Thoracic aorta (tissue), 2 donors: ENCODE measurements at places on chromosomes 7 and 10.

GRCh38 chr7:80450621-80451308 is 61.1 kb downstream of the GNAT3 start:
- no peaks in the 10 kb centered on the region for H3K27me3 ChIP-seq
- H3K27ac ChIP-seq: no peak overlapping the region
- no peaks in the 10 kb centered on the region for H3K36me3 ChIP-seq
- DNase-seq: no peak

- peak; percentile 19 for DNase-seq
- no peaks in the 10 kb centered on the region for H3K4me1 ChIP-seq
- peak overlapping the region; percentile 69 for H3K4me3 ChIP-seq
- no peak overlapping the region for H3K27ac ChIP-seq
- H3K36me3 ChIP-seq: no peaks in the 10 kb centered on the region
These were observed 37.9 kb upstream of the RASGEF1A start for GRCh38 chr10:43304687-43305333.

DNA sequence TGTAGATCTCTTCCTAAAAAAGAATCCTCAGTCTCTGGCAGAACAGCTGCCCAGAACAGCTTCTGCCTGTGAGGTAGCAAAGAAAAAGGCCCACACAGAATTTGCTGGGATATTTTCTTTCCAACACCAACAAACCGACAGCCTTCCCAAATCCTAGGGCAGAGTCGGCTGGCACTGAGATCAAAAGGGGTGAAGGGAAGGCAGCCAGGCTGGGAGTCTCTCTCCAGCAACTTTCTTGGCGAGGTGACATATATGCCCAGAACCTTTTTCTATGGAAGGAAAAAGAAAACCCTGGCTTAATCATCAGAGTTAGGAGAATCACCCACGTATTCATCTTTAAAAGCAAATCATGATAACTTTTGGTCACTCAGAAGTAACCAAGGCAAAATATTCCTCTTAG is 279.6 kb downstream of the DNAJB6 start:
- H3K4me3 ChIP-seq: no peak overlapping the region
- H3K27me3 ChIP-seq: no peaks in the 10 kb centered on the region
- DNase-seq: no peak
- H3K4me1 ChIP-seq: no peaks in the 10 kb centered on the region
- H3K27ac ChIP-seq: no peak overlapping the region

GRCh38 chr7:157709531-157710251 is 372.9 kb downstream of the DNAJB6 start:
- no peaks in the 10 kb centered on the region for H3K27me3 ChIP-seq
- H3K4me1 ChIP-seq: no peaks in the 10 kb centered on the region
- H3K36me3 ChIP-seq: no peaks in the 10 kb centered on the region
- H3K27ac ChIP-seq: no peak overlapping the region
- DNase-seq: no peak

- H3K4me3 ChIP-seq: no peak overlapping the region
- H3K27me3 ChIP-seq: no peaks in the 10 kb centered on the region
- H3K36me3 ChIP-seq: no peaks in the 10 kb centered on the region
- no peaks in the 10 kb centered on the region for H3K4me1 ChIP-seq
- DNase-seq: no peak
These were observed 163.7 kb downstream of the MACC1 start for GRCh38 chr7:20053334-20054104.

DNA sequence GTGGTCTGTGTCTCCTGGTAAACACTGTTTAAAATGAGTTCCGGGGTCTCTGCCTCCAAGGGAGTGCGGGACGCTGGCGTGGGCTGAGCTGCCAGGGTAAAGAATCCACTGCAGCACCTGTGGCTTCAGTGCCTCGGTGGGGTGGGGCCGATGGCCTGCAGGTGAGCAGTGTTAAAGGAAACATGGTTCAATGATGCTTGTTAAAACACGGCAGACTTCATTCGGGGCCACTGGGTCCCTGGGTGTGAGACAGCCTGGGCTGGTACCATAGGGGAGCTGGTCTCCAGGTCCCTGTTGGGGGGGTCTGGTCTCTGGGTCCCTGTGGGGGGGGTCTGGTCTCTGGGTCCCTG is 24.9 kb upstream of the KNDC1 start:
- no peaks in the 10 kb centered on the region for H3K4me1 ChIP-seq
- H3K4me3 ChIP-seq: no peak overlapping the region
- H3K36me3 ChIP-seq: no peaks in the 10 kb centered on the region
- no peaks in the 10 kb centered on the region for H3K27me3 ChIP-seq
- no peak for DNase-seq
- no peak overlapping the region for H3K27ac ChIP-seq

GRCh38 chr10:29829776-29830175 is 195.0 kb upstream of the SVIL start:
- no peak overlapping the region for H3K4me3 ChIP-seq
- no peaks in the 10 kb centered on the region for H3K36me3 ChIP-seq
- no peak for DNase-seq
- H3K4me1 ChIP-seq: peaks cover 1% of the 10 kb centered on the region
- H3K27me3 ChIP-seq: no peaks in the 10 kb centered on the region
- no peak overlapping the region for H3K27ac ChIP-seq

DNA sequence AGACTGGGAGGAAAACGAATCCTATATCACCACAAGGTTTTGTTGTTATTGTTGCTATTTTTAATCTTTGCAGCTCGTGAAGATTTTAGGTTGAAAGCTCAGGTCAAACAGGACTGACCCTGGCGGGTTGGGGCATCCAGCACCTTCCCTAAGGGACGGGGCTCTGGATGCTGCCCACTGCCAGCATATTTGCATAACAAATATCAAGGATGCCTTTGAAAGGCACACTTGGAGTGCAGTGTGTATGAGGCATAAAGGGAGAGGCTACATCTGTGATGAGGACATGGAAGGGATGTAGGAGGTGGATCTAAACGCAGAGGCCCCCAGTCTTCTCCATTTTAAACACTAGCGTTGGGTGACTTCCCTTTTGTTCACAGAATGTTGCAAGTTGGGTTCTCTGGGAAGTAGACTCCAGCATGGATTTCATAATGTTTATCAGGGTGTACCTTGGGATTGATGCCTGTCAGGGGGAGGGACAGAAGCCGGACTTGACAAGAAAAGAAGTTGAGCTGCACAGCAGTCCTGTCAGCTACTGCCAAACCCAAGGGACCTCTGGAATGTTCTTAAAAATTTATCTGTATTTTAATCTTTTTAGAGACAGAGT is 181.1 kb upstream of the IMMP2L start:
- H3K27me3 ChIP-seq: no peaks in the 10 kb centered on the region
- no peaks in the 10 kb centered on the region for H3K4me1 ChIP-seq
- H3K4me3 ChIP-seq: no peak overlapping the region
- DNase-seq: no peak
- no peak overlapping the region for H3K27ac ChIP-seq

- H3K27me3 ChIP-seq: no peaks in the 10 kb centered on the region
- no peak overlapping the region for H3K27ac ChIP-seq
- DNase-seq: no peak
- H3K4me3 ChIP-seq: no peak overlapping the region
- H3K36me3 ChIP-seq: no peaks in the 10 kb centered on the region
- peaks cover 27% of the 10 kb centered on the region for H3K4me1 ChIP-seq
These were observed 3.5 kb downstream of the PTPRE start for GRCh38 chr10:127910464-127910770.

- H3K27ac ChIP-seq: no peak overlapping the region
- no peaks in the 10 kb centered on the region for H3K27me3 ChIP-seq
- H3K4me1 ChIP-seq: no peaks in the 10 kb centered on the region
These were observed 103.5 kb upstream of the CCDC6 start for GRCh38 chr10:60009710-60010383.
